Mammary epithelial cell (primary cell): ENCODE measurements at places on chromosomes 3 and 15. TPM values are rescaled to one million over a fixed set of nuclear protein-coding genes. Genes with fewer than 3 reads are reported as not detected.
A peak's percentile ranks its signal among the peaks of the same experiment; 100 is the strongest.

NEK4 gene
- 23.7 TPM for total RNA-seq

CCDC54 gene
- not detected for total RNA-seq

MYLK gene
- total RNA-seq, result 44.4 and 103 TPM in 2 replicates

CRTAP gene
- total RNA-seq, result 161 and 171 TPM in 2 replicates

DNA sequence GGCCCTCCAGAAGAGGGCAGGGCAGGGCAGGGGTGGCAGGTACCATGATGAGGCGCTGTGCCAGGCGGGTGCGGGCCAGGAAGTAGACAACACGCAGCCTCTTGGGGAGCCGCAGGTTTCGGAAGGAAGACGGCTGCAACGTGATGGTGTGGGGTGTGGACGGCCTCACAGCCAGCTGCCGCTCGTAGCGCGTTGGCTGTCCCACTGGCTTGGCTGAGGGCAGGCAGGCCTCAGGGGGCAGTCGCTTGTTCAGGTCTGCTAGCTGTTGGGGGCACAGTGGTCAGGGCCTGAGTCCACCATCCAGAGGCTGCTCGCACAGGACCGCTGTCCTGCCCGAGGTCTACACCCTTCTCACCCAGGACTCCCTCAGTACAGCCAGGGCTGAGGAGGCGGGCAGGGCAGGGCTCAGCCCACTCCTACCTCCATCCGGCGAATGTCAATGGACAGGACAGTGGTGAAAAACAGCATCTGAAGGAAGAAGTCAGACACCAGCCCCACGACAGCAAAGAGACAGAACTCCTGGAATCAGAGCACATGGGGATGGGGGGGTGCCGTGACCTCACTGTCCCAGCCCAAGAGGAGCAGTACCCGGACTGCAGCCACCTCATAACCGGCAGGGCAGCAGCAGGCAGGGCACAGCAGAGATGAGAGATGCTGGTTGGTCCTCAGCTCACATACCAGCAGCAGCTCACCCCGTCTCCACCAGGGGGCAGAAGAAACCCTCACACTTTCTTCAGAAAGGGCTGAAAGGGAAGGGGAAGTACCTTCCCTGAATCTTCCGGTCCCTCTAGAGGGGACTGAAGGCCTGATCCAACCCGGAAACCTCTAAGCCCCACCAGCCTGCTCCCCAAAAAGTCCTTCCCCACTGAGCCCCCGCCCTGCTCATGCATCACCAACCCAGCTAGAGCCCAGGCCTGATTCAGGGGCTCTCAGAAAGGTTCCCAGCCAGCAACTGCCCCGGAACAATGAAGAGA, 40.0 kb downstream of the PTPN23 start:
- DNase-seq, result peak; percentile 77

- DNase-seq, result no peak
Observed at GRCh38 chr15:101108791-101109190, 143.1 kb downstream of the CHSY1 start.

GRCh38 chr3:176987901-176988650, 209.2 kb downstream of the TBL1XR1 start:
- no peak for DNase-seq

GRCh38 chr15:67144609-67145311, 79.4 kb downstream of the SMAD3 start:
- peak; percentile 62 for DNase-seq

DNA sequence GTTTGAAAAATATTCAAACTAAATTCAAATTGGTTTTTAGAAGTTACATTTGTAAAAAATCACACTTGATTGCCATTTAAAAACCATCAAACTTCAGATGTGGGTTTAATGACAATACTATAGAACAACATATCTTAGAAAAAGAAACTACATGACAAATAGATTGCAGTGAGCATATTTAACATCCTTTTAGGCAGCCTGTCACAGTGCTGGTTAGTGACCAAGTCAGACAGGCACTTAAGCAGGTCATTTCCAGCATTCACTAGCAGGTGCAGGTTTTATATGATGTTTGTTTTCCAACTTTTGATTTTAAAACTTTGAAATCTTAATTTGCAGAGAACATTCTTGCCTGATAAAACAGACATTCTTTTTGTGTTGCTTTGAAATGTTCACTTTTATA, 115.7 kb downstream of the MBNL1 start:
- no peak for DNase-seq

GRCh38 chr3:62708638-62709373, 166.4 kb downstream of the CADPS start:
- DNase-seq, result no peak

GRCh38 chr15:85615930-85616329, 178.8 kb downstream of the KLHL25 start:
- peak; percentile 84 for DNase-seq

DNA sequence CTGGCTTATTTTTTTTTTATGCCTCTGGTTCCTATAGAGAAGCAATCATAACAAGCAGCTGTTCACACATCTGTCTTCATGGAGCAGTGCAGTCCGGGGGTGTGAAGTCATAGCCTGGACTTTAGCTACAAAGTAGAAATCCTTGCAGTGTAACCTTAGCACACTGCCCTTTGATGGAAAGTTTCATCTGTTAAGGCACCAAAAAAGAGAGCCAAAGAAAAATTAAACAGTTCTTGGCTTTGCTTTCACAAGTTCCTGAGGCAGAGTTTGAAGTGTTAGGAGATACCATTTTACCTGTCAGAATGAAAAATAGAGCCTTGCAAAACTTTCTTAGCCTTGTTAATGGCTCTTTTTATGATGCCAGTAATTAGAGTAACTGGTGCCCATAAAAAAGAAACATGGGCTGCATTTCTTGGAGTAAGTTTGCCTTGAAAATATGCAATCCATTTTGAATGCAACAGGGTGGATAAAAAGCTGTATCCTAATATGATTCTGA, 84.1 kb downstream of the PIK3R4 start:
- DNase-seq, result no peak

DNA sequence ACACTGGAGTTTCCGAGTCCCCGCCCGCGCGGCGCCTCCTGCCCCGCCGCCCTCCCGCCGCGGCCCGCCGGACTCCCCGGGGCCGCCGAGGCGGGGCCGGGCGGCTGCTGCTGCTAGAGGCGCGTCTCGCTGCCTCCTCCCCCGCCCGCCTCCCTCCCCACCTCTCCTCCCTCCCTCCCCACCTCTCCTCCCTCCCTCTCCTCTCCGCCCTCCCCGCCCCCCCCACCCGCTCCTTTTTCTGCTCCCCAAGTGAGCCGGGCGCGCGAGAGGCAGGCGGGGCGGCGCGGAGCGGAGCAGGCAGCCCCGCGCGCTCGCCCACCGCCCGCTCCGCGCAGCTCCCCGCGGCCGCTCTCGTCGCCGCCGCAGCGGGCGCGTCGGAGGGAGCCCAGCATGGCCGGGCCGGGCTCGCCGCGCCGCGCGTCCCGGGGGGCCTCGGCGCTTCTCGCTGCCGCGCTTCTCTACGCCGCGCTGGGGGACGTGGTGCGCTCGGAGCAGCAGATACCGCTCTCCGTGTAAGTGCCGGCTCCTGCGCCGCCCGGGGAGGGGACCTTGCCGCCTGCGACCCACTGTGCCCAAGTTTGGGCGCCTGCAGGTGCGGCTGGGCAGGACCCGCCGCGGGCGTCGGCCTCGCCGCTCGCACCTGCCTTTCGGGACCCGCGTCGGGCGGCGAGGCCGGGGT, at the start of gene CACNA2D3:
Gene CACNA2D3 (plus strand): TSS at position 229 of the 679 bp plus-strand sequence.
- DNase-seq, result peak; percentile 9

DNA sequence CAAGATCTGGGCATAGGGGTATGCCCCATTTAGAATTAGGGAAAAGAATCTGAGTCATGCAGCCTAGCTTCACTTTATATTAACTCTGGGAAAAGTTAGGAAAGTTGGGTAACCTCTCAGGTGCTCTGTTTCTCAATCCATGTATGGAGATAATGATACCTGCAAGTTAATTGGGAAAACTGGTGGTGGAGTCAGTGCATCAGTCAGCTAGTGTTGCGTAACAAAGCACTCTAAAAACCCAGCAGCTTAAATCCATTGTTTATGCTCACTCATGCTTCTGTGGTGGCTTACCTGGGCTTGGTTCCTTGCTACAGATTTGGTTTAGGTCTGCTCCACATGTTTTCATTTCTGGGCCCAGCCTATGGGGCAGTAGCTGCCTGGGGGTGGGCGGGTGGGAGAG, 91.0 kb downstream of the SMAD3 start:
- peak; percentile 61 for DNase-seq

DNA sequence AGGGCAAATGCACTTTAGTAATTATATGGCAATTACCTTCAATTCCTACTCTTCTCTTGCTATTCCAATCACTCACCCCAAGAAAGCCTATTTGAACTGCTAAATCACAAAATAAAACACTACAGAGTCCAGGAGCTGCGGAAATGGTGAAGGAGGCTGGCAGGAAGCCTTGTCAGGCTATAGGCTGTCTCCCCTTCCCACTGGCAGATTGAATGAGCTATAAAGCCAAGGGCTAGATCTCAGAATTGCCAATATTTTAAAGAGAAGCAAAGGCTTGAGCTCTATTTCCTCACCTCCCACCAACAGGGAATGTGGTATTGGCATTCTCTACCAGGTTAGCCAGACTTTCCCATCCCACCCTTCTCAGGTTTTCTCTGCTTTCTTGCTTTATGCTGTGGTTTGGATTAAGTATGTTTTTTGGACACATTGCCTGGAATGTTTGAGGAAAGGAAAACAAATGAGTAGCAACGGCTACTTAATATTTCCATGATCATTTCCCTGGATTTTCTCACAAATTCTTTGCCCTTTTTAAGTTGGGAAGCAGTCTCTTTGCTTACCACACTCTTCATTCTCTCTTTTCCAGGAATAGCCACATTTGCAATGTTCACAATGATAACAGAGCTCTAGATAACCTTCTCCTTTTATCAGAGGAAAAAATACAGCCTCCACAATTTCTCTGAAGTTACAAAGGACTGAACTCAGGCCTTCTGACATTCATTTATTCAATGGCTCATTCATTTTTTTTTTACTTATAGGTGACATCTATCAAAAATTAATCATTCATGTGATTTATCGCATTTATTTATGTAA, 1125.4 kb downstream of the ROBO1 start:
- no peak for DNase-seq

DNA sequence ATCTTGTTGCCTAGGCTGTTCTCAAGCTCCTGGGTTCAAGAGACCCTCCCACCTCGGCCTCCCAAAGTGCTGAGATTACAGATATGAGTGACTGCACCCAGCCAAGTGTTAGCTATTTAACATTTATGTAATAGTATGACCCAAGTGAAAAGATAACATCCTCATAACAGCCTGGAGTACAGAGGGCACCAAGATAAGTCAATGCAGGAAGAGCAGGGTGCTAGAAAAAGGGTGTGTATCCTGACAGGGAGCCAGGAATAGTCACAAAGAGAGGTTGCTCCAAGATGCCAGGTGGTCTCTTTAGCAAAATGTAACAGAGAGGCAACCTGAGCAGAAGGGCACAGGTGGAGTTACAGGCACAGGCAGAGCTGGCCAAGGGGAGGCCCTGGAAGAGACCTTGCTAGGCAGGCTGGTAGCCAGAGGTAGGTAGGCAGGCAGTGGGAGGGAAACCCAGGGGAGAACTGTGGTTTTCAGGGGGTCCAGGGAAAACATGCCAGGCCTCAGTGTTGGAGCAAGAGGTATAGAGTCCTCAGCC, 277.4 kb downstream of the ERC2 start:
- no peak for DNase-seq

- DNase-seq, result no peak
Observed at GRCh38 chr3:138434875-138435772, 708 bp downstream of the ESYT3 start.

GRCh38 chr3:190003681-190004123, 117.0 kb downstream of the P3H2 start:
- peak; percentile 64 for DNase-seq

DNA sequence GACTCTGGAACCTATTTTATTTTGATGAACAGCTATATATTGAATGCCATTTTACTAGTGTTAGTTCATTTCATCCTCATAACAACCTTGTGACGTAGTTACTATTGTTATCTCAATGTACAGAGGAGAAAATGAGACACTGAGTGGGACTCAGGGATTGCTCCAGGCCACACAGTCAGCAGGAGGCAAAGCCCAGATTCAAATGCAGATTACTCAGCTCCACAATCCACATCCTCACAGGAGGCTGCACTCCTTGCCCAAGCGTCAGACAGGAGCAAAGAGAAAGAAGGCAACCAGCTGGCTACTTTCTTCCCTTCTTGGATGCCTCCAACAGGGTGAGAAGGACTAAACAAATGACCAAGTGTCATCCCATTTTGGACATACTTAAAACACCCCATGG, 92.0 kb upstream of the CCDC54 start:
- DNase-seq, result peak; percentile 46

DNA sequence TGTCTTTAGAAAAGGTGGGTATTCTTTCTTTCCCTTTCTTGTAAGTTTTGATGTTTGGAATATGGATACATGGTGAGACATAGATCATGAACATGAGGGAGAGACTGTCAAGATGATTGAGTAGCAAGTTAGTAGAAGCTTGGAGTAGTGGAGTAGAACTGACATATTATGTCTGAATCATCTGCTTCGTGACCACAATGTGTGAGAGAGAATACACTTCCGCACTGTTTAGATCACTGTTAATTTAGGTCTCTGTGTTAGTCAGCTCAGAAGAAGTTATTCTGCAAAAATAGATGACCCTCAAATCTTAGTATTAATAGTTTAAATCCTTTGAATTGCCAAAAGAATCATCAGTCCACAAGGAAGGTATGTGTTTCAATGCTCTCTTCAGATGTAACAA, 151.0 kb downstream of the OXSM start:
- no peak for DNase-seq

DNA sequence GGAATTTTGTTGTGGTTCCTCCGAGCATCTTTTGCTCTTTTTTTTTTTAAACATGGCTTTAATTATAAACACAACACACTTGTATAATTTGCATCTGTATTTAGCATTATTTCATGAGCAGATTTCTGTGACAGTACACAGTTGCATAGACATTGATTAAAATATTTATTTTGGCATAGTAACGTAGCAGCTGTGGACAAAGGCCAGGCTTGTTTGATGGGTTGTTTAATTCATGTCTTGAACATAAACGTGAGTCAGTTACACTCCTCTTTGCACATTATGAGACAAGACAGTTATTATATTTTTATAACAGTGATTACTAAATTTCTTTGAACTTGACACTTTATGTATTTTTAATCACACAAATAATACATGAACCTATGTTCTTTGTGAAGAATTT, 182.5 kb downstream of the CACNA2D3 start:
- DNase-seq, result no peak

DNA sequence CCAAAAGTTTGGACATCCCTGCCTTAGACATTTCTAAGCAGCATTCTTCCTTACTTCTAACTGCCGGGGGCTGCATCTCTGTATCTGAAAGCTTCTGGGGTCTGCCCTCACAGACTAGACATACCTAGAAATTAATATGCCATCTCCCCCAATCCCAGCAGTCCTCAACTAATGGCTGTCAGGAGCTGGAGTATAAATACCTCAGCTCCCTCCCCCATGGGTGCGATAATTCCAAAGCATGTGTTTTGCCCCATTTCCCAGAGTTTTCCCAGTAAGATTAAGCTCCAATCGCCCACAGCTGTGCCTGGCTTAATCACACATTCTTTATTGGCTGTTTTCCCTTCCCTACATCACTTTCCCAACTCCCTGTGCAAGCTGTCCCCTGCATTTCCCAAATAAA, 13.8 kb upstream of the VPS8 start:
- no peak for DNase-seq

DNA sequence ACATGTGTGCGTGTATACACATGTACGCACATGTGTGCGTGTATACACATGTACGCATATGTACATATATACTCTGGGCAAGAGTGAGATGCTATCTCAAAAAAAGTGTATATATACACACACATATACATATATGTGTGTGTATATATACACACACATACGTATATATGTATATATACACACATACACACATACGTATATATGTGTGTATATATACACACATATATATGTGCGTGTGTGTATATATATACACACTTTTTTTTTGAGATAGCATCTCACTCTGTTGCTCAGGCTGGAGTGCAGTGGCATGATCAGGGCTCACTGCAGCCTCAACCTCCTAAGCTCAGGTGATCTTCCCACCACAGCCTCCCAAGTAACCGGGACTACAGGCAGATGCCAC, 8.4 kb downstream of the HACL1 start:
- DNase-seq, result no peak
